ENCODE measurements at places on chromosomes 2 and 18. TPM values are rescaled to one million over a fixed set of nuclear protein-coding genes. Genes with fewer than 3 reads are reported as not detected.
A peak's percentile ranks its signal among the peaks of the same experiment; 100 is the strongest.

GRCh38 chr2:8402222-8402621 is 279.6 kb upstream of the ID2 start:
- DNase-seq: no peak

DNA sequence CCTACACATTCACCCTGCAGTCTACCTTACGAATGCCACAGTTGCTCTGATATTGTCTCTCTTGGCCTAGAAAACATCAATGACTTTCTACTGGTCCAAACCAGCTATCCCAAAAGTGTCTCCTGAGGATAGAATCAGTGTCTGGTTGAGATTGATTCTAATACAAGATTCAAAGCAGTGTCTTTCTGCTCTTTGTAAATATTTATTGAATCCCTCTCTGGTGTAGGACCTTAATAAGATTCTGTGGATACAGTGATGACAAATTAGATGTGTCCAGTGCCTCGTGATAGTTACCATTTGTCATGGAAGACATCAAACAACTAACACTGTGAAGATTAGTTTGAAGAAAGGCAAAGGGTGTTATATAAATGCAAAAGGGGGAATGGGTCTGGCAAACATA is 380.7 kb upstream of the TRIB2 start:
- DNase-seq: no peak

GRCh38 chr2:191218292-191218898 is 26.8 kb upstream of the MYO1B start:
- DNase-seq: no peak

DNA sequence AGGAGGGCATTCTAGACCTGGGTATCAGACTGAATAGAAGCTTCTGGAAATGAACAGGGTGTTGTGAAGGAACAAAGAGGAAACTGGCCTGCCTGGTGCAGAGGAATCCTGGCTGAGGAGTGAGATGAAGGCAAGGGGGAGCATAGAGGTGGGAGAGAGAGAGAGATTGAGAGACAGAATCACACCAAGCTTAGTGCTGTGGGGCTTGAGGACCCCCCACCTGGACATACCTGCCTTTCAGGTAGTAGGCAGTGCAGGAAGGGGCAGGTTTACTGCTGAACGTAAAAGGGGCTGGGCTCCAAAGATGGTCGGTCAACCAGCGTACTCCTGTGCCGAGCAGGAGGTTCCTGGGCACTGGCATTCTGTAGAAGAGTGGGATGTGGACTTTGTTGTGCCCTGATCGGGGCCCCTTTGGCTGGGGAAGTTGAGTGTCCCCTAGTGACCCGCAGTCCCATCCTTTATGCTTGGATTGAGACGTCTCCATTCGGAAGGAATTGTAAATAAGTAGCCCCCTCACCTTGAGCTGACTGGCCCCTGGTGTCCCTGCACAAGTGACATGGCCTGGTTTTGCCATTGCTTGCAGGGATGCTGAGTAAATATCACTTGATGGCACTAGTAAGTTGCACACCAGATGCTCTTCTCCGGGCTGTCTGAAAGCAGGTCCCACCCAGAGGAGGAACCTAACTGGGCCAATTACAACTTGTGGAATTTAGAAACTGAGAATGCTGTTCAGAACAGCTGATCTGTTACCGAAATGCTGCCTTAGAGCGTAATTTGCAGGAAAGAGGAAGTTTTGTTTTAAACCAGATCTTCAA is 1.4 kb downstream of the UBE2F start:
- peak; percentile 31 for DNase-seq

- no peak for DNase-seq
Observed at GRCh38 chr2:184598316-184599053, at the start of gene ZNF804A. TSS of gene ZNF804A (plus strand) at chr2:184598529. CDS start at chr2:184598960, 431 bp downstream.

DNA sequence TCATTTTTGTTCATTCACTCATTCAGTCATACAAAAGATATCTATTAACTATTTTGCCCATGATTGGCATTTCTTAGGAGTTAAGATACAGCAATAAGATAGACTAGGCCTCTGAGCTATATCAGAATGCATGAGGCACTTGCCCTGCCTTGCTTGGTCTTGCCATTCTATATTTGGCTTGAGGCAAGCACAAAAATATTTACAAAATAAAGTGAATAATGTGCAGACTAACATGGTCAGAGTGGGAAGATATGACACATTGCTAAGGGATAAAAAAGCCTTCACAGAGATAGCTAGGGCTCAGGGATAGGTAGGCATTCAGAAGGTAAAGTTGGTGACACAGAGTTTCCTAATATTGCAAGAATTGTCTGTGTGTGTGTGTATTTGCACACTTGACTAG is 75.0 kb upstream of the MMADHC start:
- no peak for DNase-seq

DNA sequence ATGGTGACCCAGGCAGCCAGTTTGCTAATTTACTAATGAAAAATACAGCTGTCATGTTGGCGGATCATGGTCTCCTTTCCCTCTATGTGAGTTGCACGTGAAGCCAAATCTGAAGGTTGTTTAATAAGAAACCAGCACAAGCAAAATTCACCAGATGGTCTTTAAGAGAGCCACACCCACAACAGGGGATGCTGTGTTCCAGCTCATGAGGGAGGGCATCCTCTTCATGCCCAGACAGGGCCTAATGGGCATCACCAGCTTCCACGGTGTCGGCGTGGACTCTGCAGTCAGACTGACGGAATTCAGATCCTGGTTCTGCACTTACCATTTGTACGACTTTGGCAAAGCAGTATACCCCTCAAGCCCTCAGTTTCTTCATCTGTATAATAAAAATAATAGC is 39.9 kb downstream of the TMEM247 start:
- no peak for DNase-seq

GRCh38 chr2:152657043-152657442 is 60.2 kb downstream of the PRPF40A start:
- no peak for DNase-seq

DNA sequence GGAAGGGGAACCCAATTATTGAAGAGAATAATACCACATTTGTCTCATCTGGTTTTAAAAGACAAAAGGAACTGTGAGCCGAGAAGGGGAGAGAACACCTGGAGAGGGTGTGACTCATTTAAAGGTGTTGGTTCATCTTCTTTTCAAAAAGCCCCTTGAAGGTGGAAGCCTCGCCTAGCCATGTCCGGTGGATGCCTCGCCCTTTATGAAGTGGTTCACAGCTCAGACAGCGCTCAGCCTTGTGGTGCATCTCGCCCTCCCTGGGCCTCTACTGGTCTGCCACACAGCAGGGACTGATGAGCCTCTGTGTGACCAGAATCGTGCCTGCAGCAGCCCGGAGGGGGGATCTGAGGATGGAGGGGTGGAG is 290.0 kb upstream of the CXCR4 start:
- no peak for DNase-seq

- DNase-seq: no peak
Observed at GRCh38 chr2:227576110-227576509, 22.6 kb upstream of the SCYGR2 start.

- no peak for DNase-seq
Observed at GRCh38 chr2:117985092-117985491, 28.8 kb downstream of the CCDC93 start.

DNA sequence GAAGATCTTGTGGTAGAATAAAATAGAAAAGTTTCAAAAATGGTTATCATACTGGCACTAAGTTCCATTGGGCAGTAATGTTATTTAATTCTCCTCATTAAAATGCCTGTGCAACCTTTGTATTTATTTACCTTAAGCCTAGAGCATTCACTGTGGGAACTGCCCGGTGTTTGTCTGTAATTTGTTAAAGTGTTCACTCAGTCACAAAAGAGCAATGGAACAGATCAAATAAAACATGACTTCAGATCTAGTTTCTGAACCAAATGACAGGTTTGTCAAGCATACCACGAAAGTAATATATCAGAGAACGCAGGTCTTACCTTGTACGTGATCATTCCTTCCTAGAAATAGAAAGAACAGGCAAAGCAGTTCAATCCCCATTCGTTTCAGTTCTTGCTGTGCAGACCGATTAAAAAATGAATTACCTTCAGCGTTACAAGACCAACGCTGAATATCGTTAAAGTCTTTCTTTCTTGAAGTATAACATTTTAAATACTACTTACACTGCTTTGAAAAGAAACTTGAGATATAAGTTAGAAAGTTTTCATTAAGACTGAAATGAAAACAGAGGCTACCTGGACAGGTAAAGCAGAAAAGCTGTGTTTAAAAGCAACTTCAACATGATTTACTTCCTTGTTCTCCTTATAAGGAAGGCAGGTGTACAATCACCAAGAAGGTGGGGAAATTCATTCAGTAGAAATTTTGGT is at the start of gene ITGB6:
Gene ITGB6 (minus strand): TSS at position 590 of the 707 bp plus-strand sequence. CDS start 209 bp downstream, at position 381.
- DNase-seq: no peak

DNA sequence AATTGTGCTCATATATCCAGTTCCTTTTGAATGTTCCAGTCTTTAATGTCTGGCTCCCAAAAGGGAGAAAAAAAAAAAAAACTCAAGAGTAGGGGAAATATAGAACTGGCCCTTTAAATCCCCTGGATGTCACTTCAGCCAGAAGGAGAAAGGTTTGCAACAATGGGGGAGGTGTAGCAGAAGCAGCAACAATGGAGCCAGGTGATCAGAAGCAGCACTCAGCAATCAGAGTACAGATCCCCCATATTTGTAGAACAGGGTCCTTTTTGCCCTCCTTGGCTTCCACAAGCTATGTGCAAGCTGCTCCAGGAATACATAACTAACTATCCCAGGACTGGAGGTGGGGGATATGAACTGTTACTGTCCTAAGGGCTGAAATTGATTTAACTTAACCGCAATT is 25.8 kb upstream of the ZNF397 start:
- no peak for DNase-seq

DNA sequence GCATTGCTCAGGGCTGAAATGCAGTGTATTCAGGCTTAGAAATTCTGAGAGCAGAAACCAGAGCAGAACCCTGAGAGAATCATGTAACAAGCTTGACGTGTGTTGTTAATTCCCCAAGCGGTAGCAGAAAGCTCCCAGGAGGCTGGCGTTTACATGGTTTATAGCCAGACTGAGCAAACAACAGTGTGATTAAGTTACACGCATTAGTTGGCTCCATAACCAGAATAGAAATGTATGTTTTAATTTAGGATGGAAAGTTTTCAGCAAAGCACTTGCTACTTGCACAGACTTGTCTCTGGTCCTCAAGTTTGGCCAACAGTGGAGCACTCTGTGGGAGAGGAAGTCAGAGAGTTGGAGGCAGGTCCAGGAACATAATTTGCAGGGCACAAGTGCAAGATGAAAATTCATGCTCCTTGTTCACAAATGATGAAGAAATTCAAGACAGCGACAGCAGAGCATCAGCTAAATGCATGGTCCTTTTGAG is 69.3 kb downstream of the MAPK4 start:
- DNase-seq: no peak

GRCh38 chr18:59570796-59571195 is 126.4 kb downstream of the CCBE1 start:
- DNase-seq: no peak

DNA sequence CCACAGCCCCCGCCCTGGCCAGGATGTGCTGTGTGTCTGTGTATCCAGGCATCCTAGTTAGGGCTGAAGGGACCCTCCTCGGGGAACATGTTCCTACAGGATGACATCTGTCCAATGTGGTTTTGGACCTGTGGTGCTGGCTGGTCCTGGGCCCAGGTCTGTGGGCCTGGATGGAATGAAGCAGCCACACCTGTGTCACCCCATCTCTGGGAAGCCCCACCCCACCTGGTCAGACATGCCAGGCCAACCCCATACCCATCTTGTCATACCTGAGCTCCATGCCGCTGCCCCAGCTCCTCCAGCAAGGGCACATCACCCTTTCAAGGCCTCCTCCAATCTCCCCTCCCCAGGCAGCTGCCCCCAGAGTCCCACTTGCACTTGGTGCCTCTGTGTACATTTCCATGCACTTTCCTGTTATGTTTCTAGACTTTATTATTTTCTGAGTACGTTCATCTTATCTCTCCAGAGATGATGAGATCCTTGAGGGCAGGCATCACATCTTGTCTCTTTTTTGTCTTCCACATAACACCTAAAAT is 24.1 kb upstream of the PLB1 start:
- no peak for DNase-seq

DNA sequence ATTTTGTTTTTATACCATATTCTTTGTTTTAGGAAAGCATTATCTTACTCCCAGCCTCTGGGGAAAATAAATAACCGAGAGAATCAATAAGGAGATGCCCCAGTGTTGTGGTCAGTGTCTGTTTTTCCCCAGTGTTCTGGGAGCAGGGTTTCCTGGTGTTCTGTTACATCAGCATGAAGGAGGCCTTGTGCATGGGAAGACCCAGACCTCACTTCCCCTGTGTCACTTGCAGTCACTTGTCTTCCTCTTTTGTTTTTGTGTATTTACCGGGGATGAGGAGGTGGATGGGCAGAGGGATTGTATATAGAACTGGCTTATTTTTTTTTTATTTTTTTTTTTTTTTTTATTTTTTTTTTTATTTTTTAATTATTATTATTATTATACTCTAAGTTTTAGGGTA is 45.0 kb upstream of the MGAT5 start:
- DNase-seq: no peak

- DNase-seq: no peak
Observed at GRCh38 chr2:217283460-217283859, 423.6 kb upstream of the TNP1 start.

GRCh38 chr2:13308989-13309388 is 592.3 kb downstream of the TRIB2 start:
- DNase-seq: no peak

DNA sequence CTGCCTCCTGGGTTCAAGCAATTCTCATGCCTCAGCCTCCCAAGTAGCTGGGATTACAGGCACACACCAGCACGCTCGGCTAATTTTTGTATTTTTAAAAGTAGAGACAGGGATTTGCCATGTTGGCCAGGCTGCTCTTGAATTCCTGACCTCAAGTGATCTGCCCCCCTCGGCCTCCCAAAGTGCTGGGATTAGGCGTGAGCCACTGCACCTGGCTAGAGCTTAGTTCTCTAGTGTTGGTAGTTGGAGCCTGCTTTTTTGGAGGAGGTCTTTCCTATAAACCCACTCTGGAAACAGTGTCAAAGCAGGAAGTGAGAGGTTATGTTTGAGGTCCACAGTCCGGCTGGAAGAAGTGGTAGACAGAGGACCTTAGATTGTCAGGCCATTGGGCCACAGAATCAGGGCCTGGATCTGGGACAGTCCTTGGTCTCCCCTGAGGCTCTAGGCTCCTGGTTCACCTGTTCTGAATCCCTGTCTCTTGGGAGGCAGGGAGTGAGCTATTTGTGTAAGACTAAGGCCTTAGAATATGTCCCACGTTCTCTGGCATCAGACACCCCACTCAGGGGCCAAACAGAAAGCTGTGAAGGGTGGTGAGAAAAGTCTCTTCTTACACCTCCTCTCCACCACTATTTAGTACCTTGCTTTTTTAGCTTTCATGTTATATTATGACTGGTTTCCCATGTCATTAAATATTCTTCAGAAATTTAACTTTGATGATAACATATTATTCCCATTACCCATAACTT is 34.5 kb downstream of the PCBP1 start:
- no peak for DNase-seq

- no peak for DNase-seq
Observed at GRCh38 chr2:66273933-66274490, 160.9 kb upstream of the MEIS1 start.

DNA sequence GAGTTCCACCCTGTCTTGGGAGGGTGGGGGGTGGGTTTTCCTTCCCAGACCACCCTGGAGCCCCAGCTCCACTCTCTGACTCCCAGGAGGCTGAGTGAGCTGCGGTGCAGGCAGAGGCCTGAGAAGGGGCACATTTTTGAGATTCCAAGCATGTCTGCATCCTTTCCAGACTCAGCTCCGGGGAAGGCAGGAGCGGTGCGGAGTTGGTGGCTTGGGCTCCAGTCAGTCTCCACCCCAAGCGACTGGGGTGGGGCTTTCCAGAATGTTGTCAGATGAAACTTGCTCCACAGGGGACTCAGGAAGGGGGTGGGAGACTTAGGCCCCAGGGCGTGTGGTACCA is 44.2 kb upstream of the HS6ST1 start:
- DNase-seq: no peak

GBX2 gene
- total RNA-seq: not detected

EVX2 gene
- total RNA-seq: 0.28 TPM

GATA6 gene
- total RNA-seq: 28.6 TPM

IL37 gene
- not detected for total RNA-seq

ALPI gene
- not detected for total RNA-seq

All from uterus (tissue), 4 donors.